ENCODE measurements at places on chromosomes 7 and 10.
A peak's percentile ranks its signal among the peaks of the same experiment; 100 is the strongest.

GRCh38 chr7:101319401-101319800 lies 2.2 kb downstream of the IFT22 start:
- DNase-seq, result peak; percentile 65

- DNase-seq, result peak; percentile 49
Measured at GRCh38 chr10:94320285-94320914, 42.3 kb downstream of the NOC3L start.

DNA sequence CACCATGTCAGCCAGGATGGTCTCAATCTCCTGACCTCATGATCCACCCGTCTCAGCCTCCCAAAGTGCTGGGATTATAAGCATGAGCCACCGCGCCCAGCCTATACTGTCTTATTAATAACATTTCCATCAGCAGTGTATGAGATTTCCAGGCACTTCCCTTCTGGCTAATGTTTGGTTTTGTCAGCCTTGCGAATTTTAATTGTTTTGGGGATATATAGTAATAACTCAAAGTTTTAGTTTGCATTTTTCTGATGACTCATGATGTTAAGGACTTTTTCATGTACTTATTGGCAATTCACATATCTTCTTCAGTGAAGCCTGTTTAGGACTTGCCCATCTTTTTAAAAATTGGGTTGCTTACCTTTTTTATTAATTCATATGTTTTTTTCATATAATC lies 76.0 kb downstream of the TMEM270 start:
- DNase-seq, result no peak

GRCh38 chr7:136868496-136869000 lies at the start of gene CHRM2:
TSS of gene CHRM2 (plus strand) at chr7:136868652. CDS start at chr7:137014866, 146,214 bp downstream.
- DNase-seq, result peak; percentile 29

GRCh38 chr7:47092336-47092735 lies 489.6 kb downstream of the TNS3 start:
- DNase-seq, result peak; percentile 16

GRCh38 chr10:116049158-116049973 lies 223.6 kb downstream of the GFRA1 start:
- DNase-seq, result no peak

GRCh38 chr7:2459674-2460073 lies 16.5 kb downstream of the GRIFIN start:
- DNase-seq, result no peak

DNA sequence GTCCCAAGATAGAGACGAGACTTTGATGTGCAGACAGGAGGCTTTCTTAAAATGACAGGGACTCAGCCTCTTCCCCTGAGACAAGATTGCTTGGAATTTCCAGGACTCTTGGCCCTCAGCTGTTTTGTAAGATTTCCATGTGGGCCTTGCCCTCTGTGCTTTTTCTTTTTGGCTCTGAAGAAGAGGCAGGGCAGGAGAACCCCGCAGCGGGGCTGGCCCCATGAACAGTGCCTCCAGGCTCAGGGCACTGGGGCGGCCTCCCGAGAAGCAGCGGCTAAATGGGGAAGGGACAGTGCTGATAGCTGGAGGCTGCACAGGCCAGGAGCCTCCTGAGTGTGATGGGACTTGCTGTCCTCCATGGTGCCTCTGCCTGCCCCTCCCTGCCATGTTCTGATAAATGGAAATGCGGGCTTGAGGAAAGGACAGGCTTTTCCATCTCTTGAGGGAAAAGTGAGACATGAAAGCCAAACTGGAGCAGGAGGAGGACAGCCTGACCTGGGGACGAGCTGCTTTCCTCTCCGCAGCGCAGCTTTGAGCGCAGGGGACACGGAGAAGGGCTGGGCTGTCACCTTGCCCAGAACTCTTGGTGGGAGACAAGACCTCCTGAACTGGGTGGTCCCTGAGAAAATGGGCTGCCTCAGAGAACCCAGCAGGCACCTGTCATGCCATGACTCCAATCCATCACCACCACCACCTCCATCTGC lies 12.1 kb downstream of the SAP25 start:
- no peak for DNase-seq

DNA sequence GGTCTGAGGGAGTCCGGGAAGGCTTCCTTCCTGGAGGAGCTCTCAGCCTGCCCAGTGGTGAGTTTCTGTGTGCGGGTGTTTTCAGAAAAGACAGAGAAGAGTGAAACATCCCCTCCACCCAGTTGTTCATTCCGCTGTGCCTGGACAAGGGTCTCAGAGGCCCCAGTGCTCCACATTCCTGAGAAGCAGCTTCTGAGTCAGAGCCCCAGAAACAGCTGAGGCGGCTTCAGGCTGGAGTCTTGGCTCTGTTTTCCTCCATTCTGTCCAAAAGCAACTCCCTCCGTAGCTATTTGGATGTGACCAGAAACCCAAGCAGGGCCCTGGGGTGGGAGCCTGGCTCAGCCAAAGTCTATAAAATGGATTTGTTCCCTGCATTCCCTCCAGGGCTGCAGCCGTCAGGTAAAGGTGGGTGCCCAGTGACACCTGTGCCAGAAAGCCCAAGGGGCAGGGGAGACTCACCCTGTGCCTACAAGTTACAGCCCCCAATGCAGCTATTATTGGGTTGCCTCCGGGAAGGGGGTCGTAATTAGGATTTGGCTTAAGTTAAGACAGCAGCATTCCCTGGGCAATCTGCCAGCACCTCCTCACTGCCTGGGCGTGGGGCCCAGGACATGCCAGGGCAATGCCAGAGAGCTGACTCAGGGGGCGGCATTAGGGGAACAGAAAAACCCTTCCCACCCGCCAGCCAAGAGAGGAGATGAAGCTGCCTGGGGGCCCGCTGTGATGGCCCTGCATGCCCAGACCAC lies 13.1 kb upstream of the CAMK2G start:
- DNase-seq, result peak; percentile 97

DNA sequence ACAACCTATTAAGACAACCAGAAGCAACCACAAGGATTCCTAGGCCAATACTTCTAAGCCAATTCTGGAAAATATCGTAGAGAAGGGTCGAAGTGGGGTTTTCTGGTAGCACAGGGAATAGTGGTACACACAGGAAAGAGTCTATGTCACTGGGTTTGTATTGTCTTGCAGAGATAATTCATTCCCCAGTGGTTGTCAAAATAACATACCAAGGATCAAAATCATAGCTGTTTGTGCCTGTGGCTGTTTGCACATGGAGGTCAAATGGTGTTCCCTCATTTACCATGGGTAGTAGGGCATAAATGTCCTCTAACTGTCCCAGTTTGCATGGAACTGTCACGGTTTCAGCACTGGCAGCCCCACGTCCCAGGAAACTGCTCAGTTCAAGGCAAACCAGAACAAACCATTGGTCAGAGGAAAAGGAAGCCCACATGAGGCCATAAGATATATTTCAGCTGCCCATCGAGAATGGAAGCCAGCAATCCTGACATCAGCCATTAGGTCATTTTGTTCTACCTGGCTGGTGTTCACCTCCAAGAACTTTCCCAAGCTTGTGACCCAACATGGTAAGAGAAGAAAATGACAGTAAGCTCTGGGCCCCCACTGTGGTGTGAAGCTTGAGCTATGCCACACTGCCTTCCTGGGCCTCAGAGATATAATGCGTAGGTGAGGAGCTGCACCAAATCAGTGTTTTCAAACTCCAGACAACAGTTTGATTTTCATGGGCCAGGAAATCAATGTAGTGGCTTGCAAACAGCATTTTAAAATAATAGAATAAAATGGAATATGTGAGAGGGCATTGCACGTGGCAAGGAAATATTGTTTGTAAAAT lies 53.9 kb upstream of the NFE2L3 start:
- DNase-seq, result no peak

- no peak for DNase-seq
Measured at GRCh38 chr7:30776971-30777370, 5.8 kb downstream of the MINDY4 start.

GRCh38 chr10:91541481-91541880 lies 91.4 kb downstream of the PPP1R3C start:
- DNase-seq, result no peak
